ENCODE measurements at places on chromosomes 13 and 19. TPM values are rescaled to one million over a fixed set of nuclear protein-coding genes. Genes with fewer than 3 reads are reported as not detected.

The ZNF723 gene
- not detected for total RNA-seq

The DKKL1 gene
- 2.6 TPM for total RNA-seq

The KCTD4 gene
- total RNA-seq = not detected

The PNMA8B gene
- 1.4 TPM for total RNA-seq

The DENND1C gene
- 4.0 TPM for total RNA-seq

The TNFSF11 gene
- 11.7 TPM for total RNA-seq

The FAM83E gene
- 6.5 TPM for total RNA-seq

The ZNF284 gene
- 3.4 TPM for total RNA-seq

The CLIP3 gene
- total RNA-seq = 33.7 TPM
